ENCODE measurements at places on chromosomes 12 and 14.

DNA sequence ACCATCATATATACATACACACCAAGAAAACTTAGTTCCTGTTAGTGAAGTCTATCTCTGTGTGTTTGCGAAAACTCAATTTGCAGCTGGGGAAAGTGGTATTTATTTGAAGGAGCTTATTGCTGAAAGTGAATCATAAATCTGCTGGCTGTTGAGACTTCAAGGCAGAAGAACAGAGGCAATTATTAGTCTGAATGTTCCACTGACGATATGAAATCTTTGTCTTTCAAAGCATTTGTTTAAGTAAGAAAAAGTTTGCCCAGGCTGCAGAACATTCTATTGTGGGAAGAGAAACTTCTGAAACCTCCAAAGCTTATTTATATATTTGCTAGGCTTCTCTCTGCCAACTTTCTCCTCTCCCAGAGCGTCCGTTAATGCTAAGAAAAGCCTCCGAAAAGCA is 255.7 kb upstream of the TMPO start:
- DNase-seq, result no peak

DNA sequence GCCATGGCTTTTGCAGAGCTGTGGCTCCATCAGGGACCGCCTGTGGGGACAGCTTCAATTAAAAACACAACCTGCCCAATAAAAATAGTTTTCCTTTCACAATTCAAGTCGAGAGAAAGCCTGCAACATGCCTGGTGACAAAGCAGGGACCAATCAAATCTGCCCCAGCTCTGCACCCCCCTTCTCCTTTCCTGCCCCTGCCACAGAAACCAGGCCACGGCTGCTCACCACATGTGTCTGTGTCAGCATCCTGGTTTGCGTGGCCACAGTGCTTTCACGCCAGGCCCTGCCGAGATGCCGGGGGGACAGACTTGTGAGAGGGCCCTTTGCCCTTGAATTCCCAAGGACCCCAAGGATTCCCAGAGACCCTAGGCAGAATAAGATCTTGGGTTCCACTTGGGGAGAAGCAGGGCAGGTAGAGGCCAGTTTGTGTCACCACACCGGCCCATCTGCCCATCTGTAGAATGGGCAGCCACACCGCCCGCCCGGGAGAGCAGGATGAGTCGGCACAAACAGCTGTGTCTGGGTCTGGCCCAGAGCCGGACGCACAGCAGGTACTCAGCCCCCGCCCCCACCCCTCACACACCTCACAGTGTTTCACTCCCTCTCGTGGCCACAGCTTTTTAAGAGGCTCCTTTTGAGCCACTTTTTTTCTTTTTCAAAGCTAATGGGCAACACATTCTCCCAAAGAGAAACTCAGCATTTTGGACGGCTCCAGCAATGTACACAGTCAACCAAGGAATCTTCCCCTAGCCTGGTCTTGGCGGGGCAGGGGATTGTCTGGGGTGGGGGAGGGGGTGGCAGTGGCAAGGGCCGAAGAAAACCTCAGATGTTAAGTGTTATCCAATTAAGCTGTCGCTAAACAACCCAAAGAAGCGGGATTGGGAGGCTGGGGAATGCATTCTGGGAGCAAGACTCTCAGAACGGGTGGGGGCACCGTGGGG is 41.5 kb downstream of the BCL11B start:
- peak; percentile 86 for DNase-seq

DNA sequence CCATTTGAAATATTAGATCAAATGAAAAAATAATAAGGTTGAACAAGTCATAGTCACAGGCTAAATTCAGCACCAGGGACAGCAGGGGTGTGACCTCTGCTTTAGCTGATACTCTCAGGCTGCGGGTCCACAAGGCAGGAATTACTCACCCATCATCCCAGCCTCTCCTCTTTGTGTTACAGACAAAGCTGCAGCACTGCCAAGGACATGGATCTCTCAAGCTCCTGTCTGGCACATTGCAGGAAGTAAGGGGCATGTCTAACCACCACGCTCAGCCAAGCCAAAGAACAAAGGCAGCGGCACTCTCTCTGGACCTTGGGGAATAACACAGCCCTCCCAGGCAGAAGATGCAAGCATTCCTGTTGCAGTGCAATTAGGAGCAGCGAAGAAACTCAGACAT is 783.8 kb downstream of the VRK1 start:
- no peak for DNase-seq

- DNase-seq, result no peak
These were observed 2.8 kb downstream of the MBIP start for GRCh38 chr14:36317650-36318049.

DNA sequence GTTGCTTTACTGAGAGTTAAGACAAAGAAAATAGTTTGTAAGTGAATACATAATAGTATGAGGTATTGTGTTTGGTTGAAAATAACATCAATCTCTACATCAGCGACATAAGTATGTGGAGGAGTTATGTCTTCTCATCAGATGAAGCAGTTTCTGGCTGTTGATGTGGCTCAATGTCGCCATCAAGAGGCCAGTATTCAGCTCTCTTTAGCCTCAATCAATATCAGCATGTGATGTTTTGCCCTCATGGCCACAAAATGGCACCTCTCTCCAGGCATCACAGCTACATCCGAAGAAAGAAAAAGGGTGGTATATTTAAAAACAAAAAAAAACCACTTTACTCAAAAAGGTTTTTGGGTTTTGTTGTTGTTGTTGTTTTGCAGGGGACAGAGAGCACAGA is 302.3 kb upstream of the TMEM132C start:
- DNase-seq, result no peak

GRCh38 chr12:108502922-108503321 is 12.2 kb upstream of the FICD start:
- no peak for DNase-seq

DNA sequence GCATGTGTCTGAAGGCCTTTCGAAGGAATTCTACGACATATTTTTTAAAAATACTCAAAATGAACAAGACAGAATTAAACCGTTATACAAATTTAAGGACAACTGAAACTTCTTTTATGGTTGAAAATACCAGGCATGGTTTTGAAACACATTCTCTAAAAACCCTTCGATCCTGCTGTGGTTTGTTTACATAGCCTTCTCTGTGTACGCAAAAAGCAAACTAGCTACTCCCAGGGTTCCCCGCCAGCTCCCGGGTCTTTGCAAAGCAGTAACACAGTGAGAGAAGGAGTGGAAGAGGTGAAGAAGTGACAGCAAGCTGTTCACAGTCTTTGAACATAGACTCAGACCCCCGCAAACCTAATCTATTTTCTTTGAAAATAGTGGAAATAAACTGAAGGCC is 2.2 kb upstream of the TC2N start:
- DNase-seq, result no peak

- DNase-seq, result no peak
These were observed 11.4 kb upstream of the ORAI1 start for GRCh38 chr12:121614872-121615467.

DNA sequence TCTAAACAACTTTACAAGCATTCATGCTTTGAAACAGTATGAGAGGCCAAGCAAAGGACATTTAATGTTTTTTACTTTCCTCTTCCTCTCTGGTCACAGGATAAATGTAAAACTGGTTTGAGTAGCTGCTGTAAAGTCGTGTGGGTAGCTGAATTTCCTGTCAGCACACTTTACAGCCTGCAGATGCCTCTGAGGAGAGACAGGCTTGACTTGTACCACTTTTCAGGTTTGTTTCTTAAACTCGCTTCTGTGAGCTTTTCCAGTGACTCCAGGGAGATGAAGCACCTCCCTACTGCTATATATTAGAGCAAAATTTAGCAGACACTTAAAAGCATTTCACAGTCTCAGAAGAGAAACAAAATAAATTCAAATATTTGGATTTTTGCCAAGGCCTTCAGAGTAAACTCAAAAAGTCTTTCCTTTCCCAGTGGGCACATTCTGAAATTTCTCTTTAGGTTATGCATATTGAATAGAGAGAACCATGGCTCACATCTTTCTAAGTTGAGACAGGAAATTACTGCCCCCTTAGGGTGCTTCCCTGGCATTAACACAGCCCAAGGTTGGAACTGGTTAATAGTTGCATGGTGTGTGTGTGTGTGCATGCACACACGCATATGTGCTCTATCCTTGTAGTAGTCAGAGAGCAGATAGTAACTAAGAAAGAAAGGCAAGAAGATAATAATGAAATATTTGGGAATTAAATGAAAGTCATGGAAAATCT is 557.3 kb upstream of the MIS18BP1 start:
- DNase-seq, result no peak

DNA sequence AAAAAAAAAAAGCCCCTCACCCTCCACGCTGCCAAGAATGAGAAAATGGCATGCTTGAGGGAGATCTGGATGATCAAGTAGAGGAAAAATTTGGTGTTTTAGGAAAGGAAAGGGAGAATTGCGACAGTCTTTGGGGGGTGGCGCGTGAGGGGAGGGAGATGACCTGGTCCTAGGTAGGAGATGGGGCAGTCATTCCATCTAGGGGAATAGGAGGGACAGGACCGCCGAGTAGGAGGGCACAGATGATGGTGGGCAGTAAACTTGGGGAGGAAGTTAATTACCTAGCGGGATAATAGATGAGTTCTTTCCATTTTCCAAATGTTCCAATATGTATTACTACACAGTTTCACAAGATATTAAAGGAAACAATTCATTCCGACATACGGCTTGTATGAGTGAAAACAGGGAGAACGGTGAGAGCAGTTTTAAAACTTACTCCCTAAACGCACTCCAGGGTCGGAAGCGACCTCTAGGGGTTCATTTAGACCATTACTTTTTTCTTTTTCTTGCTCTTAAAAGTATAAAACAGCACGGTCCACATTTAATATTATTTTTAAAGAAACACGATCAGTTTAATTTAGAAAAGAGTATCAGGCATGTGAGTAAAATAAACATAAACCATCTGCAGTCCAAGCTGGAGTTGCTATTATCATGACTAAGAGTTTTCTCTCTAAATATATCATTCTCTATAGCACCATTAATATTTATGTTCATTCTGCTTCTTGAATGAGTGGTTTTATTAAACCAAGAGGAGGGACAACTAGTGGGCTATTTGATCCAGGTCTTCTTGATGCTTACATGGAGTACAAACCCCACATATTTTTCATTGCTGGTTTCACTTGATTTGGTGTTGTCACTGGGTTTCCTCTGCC is 3.0 kb upstream of the FNTB start:
- DNase-seq, result no peak

- no peak for DNase-seq
These were observed 19.4 kb downstream of the RALGAPA1 start for GRCh38 chr14:35789651-35790050.

DNA sequence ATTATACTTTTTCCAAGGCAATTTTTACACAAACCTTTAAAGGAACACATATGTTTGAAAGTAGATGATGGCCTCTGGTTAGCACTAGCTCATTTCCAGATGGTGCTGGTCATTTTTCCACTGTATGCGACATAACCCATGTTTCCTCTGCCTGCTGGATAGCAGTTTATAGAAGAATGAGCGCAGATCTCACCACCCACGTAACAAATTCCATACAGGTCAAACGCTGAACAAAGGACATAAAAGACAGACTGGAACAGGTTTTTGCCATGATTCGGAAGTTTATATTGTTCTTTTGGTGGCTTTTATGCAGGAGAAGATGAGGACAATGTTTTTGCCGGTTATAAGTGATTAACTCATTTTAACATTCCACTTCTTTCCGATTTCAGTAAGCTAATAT is 30.7 kb downstream of the PPP1R36 start:
- DNase-seq, result no peak

DNA sequence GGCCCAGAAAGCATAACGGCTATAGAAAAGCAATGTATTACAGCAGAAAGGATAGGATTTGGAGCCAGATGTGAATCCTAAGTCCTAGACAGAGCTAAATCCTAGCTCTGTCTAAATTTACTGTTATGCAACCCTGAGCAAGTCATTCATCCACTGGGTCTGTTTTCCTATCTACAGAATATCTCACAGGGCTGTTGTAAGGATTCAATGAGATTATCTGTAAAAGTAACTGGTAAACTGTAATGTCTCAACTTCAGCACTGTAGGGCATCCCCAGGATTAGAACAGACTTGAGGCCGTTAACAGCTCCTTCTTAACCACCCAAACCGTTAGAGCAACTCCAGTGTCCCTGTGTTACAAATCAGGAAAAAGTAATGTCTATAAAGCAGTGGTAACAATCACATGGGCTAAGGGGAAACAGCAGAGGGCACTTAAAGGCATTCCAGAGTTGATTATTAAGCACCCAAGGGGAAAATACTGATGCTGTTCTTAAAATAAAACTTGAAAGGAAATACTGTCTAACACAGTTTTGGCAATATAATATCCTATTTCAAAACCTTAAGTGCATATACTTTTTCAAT is 10.1 kb downstream of the GMFB start:
- DNase-seq, result no peak

DNA sequence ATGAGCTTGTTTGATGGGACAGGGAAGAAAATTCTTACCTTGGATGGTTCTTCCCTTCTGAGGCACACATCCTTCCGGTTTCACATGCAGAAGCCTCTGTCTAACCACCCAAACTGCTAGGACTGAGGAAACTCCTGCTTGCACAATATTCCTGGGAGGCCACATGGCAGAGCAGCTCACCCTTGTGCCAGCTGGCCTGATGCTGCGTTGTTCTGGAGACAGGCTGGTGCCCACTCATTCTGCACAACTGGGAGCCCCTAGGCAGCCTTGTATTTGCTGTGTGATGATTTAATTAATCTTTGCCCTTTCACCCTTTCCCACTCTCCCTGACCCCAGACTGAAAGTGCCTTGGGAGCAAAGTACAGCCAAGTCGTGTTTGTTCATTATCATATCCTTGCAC is 130.8 kb downstream of the RTN1 start:
- DNase-seq, result no peak

DNA sequence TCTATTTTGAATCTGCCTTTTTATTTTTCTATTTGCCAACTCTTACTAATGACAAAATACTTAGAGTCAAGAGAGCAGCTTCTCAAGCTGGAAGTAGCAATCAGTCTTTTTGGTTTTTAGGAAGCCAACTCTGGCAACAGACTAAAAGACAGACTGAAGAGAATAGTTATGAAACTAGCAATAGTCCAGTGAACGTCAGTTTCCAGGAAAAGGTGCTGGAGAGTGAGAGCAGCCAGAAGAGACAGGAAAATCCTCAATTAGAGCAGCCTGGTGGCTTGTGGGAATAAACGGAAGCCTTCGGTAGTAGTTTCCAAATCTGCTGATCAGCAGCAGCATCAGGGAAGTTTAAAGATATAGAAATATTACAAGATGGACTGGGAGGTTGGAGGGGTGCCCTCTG is 27.1 kb downstream of the ATG14 start:
- no peak for DNase-seq

GRCh38 chr14:73740618-73741326 is 26.6 kb upstream of the PNMA1 start:
- DNase-seq, result no peak

GRCh38 chr12:10634427-10634826 is 21.0 kb upstream of the MAGOHB start:
- no peak for DNase-seq

- DNase-seq, result no peak
These were observed 5.4 kb upstream of the KRT81 start for GRCh38 chr12:52296572-52297215.

GRCh38 chr12:29346769-29347421 is 34.1 kb downstream of the ERGIC2 start:
- no peak for DNase-seq

GRCh38 chr14:69005432-69006148 is 26.5 kb upstream of the ACTN1 start:
- DNase-seq, result no peak

GRCh38 chr12:54504550-54504949 is 7.0 kb downstream of the NCKAP1L start:
- no peak for DNase-seq

GRCh38 chr12:24349051-24349799 is 399.8 kb upstream of the SOX5 start:
- DNase-seq, result no peak

- no peak for DNase-seq
These were observed 154.7 kb downstream of the SLC38A4 start for GRCh38 chr12:46671102-46671501.

All from activated CD8-positive, alpha-beta memory T cell treated with anti-CD3 and anti-CD28 coated beads, Interleukin-2, amount 50 U/mL, for 48 hours (primary cell).